ENCODE measurements at places on chromosomes 2 and 18.

- DNase-seq, result no peak
- H3K27me3 ChIP-seq, result no peaks in the 10 kb centered on the region
- H3K4me3 ChIP-seq, result no peak overlapping the region
- H3K27ac ChIP-seq, result no peak overlapping the region
- H3K36me3 ChIP-seq, result no peaks in the 10 kb centered on the region
- no peaks in the 10 kb centered on the region for H3K4me1 ChIP-seq
Observed at GRCh38 chr18:55753643-55754263, 165.8 kb upstream of the TCF4 start.

- no peaks in the 10 kb centered on the region for H3K27me3 ChIP-seq
- peak overlapping the region; percentile 75 for H3K4me3 ChIP-seq
- peak overlapping the region; percentile 87 for H3K27ac ChIP-seq
- peaks cover 14% of the 10 kb centered on the region for H3K4me1 ChIP-seq
Observed at GRCh38 chr18:47149457-47150028, 757 bp downstream of the HDHD2 start.

- no peak overlapping the region for H3K27ac ChIP-seq
- no peak for DNase-seq
- no peaks in the 10 kb centered on the region for H3K36me3 ChIP-seq
- no peak overlapping the region for H3K4me3 ChIP-seq
Observed at GRCh38 chr2:38353402-38353801, 23.7 kb downstream of the ATL2 start.

- no peak for DNase-seq
- H3K4me3 ChIP-seq, result no peak overlapping the region
- H3K4me1 ChIP-seq, result peaks cover 7% of the 10 kb centered on the region
- H3K27ac ChIP-seq, result no peak overlapping the region
- H3K27me3 ChIP-seq, result no peaks in the 10 kb centered on the region
Observed at GRCh38 chr18:25093141-25093540, 258.8 kb downstream of the ZNF521 start.

DNA sequence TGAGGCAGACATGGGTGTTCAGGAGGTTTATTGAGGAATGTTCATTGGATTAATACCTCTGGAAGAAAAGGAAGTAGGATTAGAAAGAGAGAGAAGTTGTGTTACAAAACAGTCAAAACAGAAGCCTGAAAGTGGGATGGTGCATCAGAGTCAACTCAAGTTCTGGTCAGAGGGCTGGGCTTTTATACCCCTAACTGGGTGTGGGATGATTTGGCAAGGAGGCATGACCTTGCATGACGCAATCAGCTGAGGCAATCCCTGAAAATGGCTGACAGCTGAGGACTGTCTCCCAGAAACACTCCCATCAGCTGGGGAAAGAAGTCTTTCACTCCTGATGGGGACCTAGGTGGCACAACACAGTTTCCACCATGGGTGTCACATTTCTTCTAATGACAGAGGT is 818.2 kb downstream of the SATB2 start:
- H3K36me3 ChIP-seq, result no peaks in the 10 kb centered on the region
- no peak overlapping the region for H3K27ac ChIP-seq
- no peak for DNase-seq
- no peaks in the 10 kb centered on the region for H3K4me1 ChIP-seq
- H3K4me3 ChIP-seq, result no peak overlapping the region

Measured in neural progenitor cell (in vitro differentiated cells).